ENCODE measurements at places on chromosomes 5 and 9. TPM values are rescaled to one million over a fixed set of nuclear protein-coding genes. Genes with fewer than 3 reads are reported as not detected.
A peak's percentile ranks its signal among the peaks of the same experiment; 100 is the strongest.

DNA sequence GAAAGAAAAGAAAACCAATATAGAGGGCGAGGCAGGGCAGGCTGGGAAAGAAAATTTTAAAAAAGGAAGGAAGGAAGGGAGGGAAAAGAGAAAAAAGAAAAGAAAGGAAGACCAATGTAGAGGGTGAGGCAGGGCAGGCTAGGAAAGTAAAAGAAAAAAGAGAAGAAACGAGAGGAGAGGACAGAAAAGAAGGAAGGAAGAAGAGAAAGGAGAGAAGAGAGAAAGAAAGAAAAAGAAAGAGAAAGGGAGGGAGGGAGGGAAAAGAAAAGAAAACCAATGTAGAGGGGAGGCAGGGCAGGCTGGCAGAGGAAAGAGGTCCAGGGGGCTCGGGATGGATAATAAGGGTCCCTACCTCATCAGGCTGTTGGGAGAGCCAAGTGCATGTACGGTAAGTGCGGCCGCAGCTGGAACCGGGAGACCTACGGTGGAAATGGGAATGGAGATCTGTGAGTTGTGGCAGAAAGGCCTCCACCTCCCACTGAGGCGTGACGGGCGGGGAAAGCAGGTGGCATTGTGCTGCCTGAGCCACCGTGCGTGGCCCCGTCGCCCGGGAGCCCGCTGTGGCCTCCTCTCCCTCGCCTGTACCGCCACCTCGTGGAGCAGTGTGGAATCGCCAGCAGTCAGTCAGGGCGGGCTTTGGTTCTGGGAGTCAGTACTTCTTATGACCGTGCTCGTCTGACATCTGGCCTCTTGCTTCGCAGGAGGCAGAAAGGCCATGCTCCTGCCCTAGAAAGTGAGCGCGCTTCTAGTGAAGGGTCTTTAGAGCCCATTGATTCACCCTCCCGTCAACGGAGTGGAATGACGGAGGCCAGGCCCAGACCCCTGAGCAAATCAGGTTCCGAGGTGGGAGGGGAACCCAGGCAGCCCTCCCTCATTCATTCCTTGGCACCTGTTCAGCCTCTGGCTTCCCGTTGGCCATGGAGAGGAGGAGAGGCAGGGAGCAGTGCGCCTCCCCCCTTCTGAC, 10.4 kb upstream of the NHP2 start:
- DNase-seq: peak; percentile 70
- H3K27ac ChIP-seq: no peak overlapping the region
- H3K36me3 ChIP-seq: no peaks in the 10 kb centered on the region
- no peak overlapping the region for H3K4me3 ChIP-seq

TOPORS gene
- total RNA-seq: 24.1 TPM

PCA3 gene
- total RNA-seq: not detected

DNA sequence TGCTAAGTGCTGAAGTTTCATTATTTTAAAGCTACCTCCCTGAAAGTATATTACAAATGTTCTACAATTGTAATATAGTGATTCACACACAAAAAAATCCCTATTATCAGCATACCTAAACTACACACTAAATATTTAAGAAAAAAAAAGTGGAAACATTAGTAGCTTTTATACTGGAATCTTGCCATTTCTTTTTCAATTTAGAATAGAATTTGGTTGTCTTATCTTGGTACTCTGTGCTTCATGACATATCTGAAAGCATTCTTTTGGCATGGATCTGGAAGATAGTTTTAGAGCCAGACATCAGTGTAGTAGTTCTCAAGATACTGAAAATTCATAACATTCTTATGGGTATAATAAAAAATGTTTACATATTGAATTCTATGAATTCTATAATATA, 35.0 kb downstream of the SLC1A3 start:
- no peaks in the 10 kb centered on the region for H3K4me1 ChIP-seq
- no peak overlapping the region for H3K27ac ChIP-seq
- H3K4me3 ChIP-seq: no peak overlapping the region
- no peak for DNase-seq
- no peaks in the 10 kb centered on the region for H3K36me3 ChIP-seq

GRCh38 chr5:147112899-147113298, 121.9 kb upstream of the STK32A start:
- no peak overlapping the region for H3K27ac ChIP-seq
- no peak for DNase-seq
- no peaks in the 10 kb centered on the region for H3K4me1 ChIP-seq
- H3K36me3 ChIP-seq: no peaks in the 10 kb centered on the region
- no peaks in the 10 kb centered on the region for H3K27me3 ChIP-seq
- H3K4me3 ChIP-seq: no peak overlapping the region

DNA sequence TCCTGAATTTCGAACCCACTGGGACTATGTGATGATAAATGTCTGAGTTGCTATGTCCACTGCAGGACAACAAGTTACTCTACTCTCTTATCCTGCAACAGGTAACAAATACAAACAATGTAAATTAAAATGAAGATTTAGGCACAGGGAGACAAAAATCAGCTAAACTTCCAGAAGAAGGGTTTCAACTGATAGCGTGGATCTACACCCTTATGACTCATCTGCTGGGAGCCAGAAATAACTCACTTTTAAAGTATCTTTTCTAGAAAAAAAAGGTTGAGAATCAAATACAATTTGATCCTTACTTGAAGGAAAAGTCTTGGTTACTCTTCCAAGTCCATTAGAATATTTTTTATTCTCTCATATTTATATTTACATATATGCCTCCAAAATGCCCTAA, 21.4 kb downstream of the PJA2 start:
- H3K4me3 ChIP-seq: no peak overlapping the region
- no peak for DNase-seq
- H3K27ac ChIP-seq: no peak overlapping the region
- peaks cover 6% of the 10 kb centered on the region for H3K4me1 ChIP-seq

C9orf40 gene
- total RNA-seq: 4.7 TPM

GRCh38 chr9:91164724-91165520, 196.8 kb downstream of the AUH start:
- H3K4me3 ChIP-seq: no peak overlapping the region
- no peaks in the 10 kb centered on the region for H3K27me3 ChIP-seq
- H3K36me3 ChIP-seq: no peaks in the 10 kb centered on the region
- no peaks in the 10 kb centered on the region for H3K4me1 ChIP-seq
- no peak for DNase-seq
- H3K27ac ChIP-seq: no peak overlapping the region

DNA sequence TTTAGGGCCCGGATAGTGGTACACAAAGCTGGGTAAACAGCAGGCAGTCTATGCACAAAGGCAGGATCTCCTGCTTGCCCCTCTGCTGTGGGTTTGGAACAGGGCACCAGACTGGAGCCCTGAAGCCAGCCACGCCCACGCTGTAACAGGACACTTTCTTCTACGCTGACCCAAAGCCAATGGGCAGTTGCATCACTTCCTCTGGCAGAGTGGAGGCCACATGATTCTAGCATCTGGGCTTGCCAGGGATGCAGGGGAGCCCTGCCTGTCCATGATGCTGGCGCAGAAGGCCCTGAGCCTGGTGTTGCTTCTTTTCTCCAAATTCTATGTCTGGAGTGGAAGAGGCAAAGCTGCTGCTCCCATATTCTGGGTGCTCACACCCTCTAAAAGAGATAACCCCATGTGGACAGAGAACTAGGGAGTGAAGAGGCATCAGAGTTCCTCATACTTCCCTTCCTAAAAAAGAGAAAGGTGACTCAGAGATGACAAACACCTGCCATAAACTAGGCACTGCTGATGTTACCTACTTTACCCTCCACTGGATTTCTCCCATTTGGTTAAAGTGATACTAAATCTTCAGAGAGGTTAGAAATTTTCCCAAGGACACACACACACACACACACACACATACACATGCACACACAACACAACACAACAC, 260.3 kb upstream of the KLF4 start:
- H3K4me1 ChIP-seq: peaks cover 13% of the 10 kb centered on the region
- peak overlapping the region; percentile 14 for H3K27ac ChIP-seq
- no peaks in the 10 kb centered on the region for H3K27me3 ChIP-seq
- peak; percentile 88 for DNase-seq
- no peaks in the 10 kb centered on the region for H3K36me3 ChIP-seq

FIBCD1 gene
- 0.08 TPM for total RNA-seq

SLC46A2 gene
- not detected for total RNA-seq

SH3RF2 gene
- total RNA-seq: 1.0 TPM

- H3K27me3 ChIP-seq: no peaks in the 10 kb centered on the region
- H3K4me3 ChIP-seq: no peak overlapping the region
- H3K36me3 ChIP-seq: no peaks in the 10 kb centered on the region
- no peak overlapping the region for H3K27ac ChIP-seq
These were observed 64.5 kb downstream of the RCL1 start for GRCh38 chr9:4857163-4857810.

DNA sequence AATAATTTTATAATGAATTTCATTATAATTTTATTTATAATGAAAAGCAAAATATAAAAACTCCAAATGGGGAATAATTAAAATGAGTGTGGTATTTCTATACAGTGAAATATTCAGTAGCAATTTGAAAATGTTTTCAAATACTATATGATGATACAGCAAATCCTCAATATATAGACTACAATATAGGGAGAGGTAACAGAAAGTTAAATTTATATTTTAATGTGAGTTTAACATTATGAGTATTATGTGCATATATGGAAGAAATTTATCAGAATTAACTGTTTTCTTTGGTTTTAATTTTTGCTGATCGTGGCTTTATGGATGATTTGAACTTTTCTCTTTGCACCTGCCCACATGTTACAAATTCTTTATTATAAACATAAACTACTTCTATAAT, 500.9 kb upstream of the ARRDC3 start:
- H3K27me3 ChIP-seq: no peaks in the 10 kb centered on the region
- no peak for DNase-seq
- no peaks in the 10 kb centered on the region for H3K36me3 ChIP-seq
- H3K4me3 ChIP-seq: no peak overlapping the region
